Activated CD4-positive, alpha-beta T cell treated with anti-CD3 and anti-CD28 coated beads for 4 hours (primary cell): ENCODE measurements at places on chromosomes 6 and 20.

DNA sequence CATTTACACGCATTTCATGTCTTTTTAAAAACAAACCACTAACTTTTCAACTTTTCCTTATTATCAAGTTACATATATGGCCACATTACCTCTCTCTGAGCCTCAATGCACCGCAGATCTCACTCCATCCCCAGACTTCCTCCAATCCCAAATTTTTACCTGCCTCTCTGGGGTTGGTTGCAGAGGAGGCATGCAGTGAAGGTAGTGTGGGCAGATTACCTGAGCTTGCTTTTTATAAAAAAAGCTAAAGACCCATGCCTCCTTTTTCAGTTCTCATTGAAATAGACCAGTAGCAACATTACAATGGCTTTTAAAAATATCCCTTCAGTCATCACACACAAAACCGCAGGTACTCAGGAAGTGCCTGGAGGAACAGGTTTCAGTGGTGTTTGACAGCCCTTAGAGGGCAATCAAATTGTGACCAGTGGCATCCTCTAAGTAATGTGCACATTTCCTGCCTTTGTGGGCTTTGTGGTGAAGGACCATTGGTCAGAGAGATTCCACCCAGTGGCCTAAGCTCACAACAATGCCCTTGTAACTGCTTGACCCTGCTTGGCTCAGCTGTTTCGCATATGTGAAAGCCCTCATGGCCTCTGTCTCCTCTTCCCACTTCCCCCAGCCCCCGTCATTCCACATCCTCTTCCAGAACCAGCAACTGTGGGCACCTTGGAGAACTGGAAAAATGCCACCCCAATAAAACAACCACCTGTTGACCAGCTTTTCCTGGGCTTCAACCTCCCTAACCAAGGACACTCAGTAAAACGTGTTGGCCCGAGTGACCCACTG, 30.2 kb upstream of the IL17A start:
- no peak for DNase-seq

DNA sequence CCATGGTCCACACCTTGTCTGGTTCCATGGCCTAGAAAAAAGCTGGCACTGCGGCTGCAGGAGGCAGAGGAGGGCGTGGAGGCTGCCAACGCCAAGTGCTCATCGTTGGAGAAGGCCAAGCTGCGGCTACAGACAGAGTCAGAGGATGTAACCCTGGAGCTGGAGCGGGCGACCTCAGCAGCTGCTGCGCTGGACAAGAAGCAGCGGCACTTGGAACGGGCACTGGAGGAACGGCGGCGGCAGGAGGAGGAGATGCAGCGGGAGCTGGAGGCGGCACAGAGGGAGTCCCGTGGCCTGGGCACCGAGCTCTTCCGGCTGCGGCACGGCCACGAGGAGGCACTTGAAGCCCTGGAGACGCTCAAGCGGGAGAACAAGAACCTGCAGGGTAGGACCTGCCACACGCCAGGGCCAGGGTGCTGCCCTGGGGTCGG, 43.4 kb downstream of the MYH7B start:
- DNase-seq, result no peak

GRCh38 chr6:126614642-126615504, 275.0 kb downstream of the CENPW start:
- DNase-seq, result no peak

DNA sequence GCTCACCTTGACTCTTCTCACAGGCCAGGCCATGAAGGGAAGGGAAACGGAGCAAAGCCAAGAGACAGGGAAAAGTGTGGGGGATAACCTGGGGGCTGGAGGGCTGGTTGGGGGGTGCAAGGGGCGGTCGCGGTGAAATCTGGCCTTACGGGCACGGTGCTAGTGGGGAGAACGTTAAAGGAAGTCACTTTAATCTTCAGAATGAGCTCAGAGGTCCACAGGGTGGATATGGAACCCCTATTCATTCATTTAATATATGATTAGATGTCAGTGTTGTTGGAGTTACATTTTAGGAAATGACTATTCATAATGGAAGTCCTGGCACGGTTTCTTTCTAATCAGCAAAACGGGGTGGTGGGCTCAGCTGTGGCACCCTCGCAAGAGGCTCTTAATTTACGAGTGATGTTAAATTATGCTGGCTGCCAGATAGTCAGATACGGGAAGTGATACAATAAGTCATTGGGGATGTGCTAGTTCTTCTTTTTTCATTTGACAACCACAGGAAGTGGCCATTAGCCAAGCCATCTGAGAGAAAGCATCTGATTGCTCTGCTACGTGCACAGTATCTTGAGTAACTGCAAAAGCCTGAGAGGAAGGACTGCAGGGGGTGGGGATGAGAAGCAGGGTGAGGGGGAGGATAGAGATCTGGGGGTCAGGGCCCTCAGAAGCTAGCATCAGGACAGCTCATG, 253.0 kb downstream of the QKI start:
- DNase-seq, result no peak

DNA sequence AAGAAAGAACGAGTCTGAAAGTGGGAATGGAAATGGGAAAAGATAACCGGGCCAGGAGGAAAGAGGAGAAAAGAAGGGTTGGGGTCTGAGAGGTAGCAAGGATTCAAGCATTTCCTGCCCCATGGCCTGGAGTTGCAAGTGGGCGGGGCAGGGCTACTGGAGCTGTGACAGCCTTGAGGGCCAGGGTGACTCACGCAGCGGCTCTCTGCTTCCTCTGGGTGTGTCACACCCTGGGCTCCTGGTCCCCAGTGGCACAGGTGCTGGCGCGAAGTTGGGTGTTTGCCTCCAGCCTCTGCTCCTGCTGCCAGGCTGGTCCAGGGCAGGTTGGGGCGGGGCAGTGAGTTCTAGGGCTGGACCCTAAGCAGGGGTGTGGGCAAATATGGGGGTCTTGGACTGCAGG, 3.3 kb upstream of the ULBP3 start:
- peak; percentile 52 for DNase-seq

DNA sequence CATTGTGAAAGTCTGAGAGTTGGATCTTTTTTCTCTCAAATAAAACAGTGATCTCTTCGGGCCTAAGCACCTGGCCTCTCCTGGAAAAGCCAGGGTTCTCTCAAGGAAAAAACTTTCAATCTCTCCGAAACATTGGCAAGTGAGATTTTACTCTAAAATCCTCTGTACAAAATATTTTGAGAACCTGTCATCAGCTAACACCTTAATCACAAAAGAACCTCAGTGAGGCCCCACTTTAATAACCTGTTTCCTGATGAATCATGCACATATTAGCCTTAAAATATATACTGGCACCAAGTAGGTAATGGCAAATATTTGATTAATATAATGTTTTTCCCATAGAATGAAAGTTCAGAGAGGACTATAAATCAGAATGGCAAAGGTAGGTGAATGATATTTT, 177.9 kb downstream of the FRK start:
- no peak for DNase-seq

- no peak for DNase-seq
Observed at GRCh38 chr6:12522347-12522746, 194.2 kb upstream of the PHACTR1 start.

DNA sequence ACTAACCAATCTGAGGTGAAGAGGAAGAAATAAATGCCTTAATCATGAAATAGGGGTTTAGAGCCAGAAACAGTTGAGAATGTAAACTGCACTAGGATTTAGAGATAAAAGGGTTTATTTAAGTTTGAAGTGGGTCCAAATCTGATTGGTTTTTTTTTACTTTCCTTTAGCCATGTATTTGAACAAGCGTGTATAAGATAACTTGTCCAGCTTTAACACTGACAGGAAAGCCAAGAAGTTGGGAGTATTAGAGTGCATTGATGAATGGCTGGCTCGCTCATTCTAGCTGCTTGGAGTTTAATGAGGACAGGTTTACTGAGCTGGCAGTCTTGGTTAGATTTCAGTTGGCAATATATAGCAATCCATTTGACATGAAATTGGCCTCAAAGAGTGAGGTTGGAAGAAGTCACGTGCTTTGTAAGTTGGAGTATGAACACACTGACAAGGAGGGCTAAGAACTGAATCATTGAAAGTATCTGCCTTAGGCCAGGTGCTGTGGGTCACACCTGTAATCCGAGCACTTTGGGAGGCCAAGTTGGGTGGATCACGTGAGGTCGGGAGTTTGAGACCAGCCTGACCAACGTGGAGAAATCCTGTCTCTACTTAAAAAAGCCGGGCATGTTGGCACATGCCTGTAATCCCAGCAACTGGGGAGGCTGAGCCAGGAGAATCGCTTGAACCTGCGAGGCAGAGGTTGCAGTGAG, 13.7 kb downstream of the SRSF3 start:
- DNase-seq, result no peak
